ENCODE measurements at places on chromosomes 12 and 14. TPM values are rescaled to one million over a fixed set of nuclear protein-coding genes. Genes with fewer than 3 reads are reported as not detected.

The MAP3K9 gene
- total RNA-seq, result 4.7 TPM

The CS gene
- total RNA-seq, result 147 TPM

The CCDC197 gene
- total RNA-seq, result not detected

The INTS13 gene
- 28.3 TPM for total RNA-seq

The MYH6 gene
- not detected for total RNA-seq
